Chondrocyte (in vitro differentiated cells): ENCODE measurements at places on chromosomes 4 and X.

GRCh38 chr4:34046580-34046979 is 2197.7 kb downstream of the ARAP2 start:
- DNase-seq: no peak

DNA sequence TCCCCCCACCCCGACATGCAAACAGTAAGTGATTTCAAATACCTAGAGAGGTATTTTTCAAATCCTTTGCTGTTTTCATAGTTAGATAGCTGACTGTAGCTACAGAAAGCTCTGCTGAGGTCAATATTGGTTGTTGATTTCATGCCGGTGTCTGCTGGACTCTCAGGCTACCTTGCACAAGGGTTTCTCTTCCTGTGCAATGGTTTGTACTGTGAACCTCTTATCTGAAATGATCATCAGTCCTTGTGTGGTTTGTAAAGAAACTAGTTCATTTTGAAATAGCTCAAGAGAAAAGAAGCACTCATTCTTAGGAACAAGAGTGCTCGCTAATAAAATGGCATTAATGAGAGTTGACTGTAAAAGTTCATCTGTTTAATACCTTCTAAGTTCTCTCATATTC is 2.1 kb downstream of the MTM1 start:
- DNase-seq: no peak

DNA sequence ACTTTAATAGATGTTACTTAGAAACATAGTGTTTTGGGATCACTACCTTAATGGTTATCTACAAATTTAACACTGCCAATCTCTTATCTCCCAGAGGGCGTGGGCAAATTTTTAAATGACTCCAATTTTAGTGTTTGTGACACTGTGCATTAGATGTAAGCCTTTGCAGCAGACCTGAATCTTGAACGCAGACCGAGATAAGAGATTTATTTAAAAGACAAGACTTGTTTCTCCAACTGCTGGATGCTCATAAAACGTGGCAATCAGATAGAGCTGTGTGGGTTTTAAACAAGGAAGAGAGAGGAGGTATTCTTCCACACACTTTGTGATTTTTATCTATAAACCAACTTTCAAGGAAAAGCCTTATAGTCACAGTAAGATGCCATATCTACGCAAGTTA is 252.5 kb upstream of the NR3C2 start:
- no peak for DNase-seq

GRCh38 chr4:76764251-76764650 is 133.7 kb downstream of the SOWAHB start:
- no peak for DNase-seq

DNA sequence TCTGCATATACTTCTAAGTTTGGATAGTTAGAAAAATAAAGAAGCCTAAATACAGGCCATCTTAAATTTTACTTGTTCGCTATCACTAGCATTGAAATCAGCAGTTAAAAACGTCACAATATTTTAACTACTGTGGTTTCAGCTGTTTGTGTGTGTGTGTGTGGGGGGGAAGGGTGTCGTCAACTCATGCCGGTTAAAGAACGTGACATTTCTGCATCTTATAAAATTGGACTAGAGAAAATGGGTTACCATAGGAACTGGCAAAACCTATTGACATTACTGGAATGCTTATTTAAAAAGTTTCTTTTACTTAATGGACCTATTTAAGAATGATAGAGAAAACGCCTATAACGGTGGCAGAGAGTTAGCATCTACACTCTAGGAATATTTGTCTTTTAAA is 1.2 kb upstream of the CNKSR2 start:
- DNase-seq: no peak
